Esophagus squamous epithelium (tissue), 5 donors: ENCODE measurements at places on chromosomes 11 and 22. TPM values are rescaled to one million over a fixed set of nuclear protein-coding genes. Genes with fewer than 3 reads are reported as not detected.

The KCNK4 gene
- not detected for total RNA-seq

The NNMT gene
- 19.7 TPM for total RNA-seq

The TNKS1BP1 gene
- 129 TPM for total RNA-seq

The CARD16 gene
- 4.0 TPM for total RNA-seq

The CBY1 gene
- total RNA-seq: 11.2 TPM

The APOC3 gene
- total RNA-seq: not detected

The TRPC6 gene
- 1.2 TPM for total RNA-seq

The CASP12 gene
- not detected for total RNA-seq

The FOLR2 gene
- total RNA-seq: 9.1 TPM

The KIF18A gene
- 9.1 TPM for total RNA-seq

The SLC29A2 gene
- total RNA-seq: 2.9 TPM

DNA sequence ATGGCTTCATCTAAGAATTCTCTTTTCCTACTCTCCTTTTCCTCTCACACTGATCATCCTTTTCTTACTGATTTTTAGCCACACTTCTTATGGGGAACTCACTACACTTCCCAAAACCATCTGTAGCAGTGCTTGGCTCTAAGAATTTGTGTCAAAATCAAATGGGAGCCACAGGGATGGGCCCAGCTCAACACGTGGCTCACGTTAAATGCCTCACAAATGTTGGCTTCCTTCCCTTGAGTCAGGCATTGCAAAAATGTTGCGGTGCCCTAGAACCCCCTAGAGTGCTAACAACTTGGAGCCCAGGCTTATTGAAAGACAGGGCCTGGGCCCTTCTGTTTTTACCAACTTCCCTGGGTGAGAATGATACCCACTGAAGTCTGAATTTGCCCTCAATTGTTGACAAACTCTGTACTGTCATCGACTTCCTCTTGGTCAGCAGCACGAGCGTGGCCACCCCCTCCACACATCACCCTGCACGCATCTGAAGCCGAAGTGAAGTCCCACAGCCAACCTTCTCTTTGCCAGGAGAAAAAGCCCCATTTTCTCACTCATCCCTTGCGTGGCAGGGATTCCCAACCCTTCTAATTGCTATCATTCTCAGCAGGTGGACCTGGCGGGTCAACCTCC is 69.7 kb downstream of the ELFN2 start:
- no peak for DNase-seq

DNA sequence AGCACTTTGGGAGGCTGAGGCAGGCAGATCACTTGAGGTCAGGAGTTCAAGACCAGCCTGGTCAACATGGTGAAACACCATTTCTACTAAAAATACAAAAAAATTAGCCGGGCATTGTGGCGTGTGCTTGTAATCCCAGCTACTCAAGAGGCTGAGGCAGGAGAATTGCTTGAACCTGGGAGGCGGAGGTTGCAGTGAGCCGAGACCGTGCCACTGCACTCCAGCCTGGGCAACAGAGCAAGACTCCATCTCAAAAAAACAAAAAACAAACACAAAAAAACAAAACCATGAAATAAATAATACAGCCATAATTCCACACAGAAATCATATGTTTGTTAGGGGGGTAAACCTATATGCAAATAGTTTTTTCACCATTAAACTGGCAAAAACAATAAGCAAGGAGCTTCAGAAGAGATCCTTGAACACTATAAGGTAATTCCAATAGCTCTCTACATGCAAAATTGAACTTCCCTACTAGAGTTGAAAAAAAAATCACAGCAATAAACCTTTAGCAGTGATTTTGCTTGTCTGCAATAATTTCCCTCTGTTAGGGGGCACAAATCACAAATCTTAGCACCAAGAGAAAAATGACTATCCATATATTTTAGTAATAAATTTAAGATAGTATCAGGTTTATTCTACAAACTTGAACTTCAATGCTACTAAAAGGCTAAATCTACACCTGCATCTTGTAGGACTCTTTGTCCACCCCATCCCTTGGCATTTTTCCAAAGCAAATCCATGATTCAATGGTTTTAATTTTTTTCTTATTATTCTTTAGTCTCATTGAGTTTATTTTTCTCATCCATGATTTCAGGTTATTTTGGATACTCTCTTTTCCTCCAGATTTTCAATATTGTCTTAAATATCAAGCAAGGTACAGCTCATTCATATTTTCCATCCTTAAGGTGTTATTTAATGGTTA is 3.9 kb downstream of the CSTF3 start:
- no peak for DNase-seq

DNA sequence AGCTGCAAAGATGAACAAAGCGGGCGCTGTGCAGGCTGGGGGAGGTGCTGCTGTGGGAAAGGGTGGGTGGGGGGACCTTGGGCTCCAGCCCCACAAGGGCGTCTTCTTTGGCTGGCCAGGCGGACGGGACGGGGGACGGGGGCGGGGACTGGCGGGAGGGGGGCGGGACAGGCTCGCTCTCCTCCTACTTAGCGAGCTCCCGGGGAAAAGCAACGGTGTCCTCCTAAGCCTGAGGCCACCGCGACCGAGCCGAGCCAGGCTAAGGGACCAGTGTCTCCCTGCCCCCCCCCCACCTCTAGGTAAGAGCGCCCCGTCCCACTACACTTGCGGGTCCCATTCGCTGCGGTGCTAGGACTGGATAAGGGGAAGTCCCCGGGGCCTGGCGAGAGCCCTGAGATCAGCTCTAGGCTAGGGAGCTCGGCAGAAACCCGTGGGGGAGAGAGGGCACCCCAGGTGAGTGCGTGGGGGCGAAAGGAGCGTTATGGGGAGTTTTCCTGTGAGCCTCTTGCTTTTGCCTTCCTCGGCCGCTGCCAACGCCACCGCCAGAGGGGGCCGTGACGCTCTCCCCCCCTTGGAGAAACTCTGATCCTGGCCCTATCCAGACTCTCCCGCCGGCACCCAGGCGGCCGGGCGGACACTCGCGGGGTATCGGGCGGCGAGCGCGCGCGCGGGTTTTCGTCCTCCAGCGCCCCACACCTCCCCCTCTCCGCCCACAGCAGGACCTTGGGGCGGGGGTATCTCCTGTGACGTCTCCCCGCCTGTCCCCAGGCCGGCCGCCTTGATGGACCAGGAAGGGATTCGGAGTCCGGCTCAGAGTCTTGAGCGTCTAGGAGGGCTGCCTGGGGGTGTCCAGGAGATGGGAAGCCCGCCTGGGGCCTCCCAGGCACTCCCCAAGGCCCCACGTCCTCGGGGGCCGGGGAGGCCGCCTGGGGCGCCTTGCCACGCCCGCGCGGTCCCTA is at the start of gene PHLDB1:
Gene PHLDB1 (plus strand): TSS at position 215 of the 959 bp plus-strand sequence. CDS start 6,222 bp downstream, outside the sequence.
- no peak for DNase-seq

GRCh38 chr11:13928566-13929251 is 33.8 kb upstream of the SPON1 start:
- DNase-seq: no peak

DNA sequence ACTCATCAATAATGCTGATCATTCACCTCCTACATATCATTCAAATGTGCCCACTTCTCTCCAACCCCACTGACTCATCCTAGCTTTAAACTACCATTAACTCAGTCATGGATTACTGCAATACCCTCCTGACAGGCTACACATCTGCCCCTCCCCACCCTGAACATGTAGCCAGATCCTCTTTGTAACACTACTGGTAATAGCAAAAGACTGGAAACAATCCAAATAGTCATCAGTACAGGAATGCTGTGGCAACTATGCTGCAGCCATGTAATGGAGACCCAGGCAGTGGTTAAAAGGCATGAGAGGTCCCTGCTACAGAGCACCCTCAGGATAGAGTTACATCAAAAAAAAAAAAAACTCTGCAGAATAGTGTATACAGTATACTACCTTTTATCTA is 16.6 kb downstream of the SLC43A3 start:
- DNase-seq: no peak

- no peak for DNase-seq
Observed at GRCh38 chr11:45321669-45322068, 35.5 kb upstream of the SYT13 start.

DNA sequence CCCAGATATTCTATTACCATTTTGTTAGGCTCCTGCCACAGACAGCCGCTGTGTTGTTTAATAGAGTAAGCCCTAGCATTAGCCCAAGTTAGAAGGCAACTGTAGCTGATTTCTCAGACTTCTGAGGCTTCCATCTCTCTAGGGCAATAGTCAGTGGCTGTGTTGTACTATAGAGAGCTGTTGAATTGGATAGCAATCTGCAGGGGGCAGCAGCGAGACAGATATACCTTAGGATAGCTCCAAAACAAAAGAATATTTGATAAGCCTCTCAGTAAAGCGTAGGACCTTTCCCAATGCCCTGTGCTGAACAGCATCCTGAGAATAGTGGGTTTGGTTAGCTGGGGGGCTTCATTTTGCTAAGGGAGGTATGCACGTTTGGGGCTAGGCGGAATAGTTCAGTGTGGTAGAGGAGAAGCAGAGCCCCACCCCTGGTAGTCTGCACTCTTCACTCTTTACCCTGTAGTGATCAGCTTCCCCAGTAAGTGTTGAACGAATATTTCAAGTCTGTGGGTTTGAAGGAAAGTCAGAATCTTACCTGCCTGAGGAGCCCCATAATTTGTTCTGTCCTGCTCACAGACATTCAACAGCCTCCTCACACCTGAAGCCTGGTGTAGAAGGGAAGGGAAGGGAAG is 515.1 kb downstream of the INSC start:
- DNase-seq: no peak

GRCh38 chr11:79377406-79377805 is 63.4 kb downstream of the TENM4 start:
- no peak for DNase-seq

- DNase-seq: no peak
Observed at GRCh38 chr11:126855536-126855935, 145.0 kb downstream of the KIRREL3 start.

DNA sequence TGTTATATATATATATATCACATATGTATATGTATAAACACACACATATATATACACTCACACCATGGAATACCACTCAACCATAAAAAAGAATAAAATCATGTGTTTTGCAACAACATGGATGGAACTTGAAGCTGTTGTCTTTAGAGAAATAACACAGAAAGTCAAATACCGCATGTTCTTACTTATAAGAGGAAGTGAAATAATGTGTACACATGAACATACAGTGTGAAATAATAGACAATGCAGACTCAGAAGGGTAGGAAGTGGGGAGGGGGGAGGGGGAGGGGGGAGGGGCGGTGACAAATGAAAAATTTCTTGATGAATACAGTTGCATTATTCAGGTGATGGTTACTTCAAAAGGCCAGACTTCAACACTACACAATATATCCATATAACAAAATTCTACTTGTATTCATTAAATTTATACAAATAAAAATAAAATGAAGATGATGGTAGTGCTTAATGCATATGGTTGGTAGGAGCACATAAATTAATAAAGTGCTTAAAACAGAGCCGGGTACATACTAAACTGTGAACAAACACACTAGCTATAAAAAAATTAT is 5.8 kb upstream of the OR5B2 start:
- DNase-seq: no peak

DNA sequence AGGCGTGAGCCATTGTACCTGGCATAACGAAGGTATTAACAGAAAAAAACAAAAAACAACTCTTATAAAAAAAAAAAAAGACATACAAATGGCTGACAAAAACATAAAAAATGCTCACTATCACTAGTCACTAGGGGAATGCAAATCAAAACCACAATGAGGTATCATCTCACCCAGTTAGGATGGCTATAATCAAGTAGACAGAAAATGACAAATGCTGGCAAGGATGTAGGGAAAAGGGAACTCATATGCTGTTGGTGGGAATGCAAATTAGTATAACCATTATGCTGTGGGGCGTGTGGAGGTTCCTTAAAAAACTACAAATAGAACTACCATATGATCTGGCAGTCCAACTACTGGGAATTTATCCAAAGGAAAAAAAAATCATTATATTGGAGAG is 17.0 kb downstream of the THY1 start:
- DNase-seq: no peak

DNA sequence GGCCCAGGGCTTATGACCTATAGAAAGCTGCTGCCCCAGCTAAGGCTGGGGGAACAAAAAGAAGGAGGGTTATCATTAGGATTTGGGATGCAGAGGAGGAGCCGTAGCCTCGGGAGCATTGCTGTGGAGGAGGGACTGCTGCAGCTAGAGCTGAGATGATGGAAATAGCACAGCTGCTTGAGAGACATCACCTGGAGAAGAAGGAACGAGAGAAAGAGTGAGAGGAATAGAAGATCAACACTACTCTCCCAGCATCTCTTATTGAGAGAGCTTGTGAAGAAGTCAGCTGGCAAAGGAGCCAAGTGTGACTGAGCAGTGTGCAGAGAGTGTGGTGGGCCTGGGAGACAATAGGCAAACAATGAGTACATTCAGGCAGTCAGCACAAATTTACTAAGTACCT is 100.7 kb upstream of the PLET1 start:
- no peak for DNase-seq

DNA sequence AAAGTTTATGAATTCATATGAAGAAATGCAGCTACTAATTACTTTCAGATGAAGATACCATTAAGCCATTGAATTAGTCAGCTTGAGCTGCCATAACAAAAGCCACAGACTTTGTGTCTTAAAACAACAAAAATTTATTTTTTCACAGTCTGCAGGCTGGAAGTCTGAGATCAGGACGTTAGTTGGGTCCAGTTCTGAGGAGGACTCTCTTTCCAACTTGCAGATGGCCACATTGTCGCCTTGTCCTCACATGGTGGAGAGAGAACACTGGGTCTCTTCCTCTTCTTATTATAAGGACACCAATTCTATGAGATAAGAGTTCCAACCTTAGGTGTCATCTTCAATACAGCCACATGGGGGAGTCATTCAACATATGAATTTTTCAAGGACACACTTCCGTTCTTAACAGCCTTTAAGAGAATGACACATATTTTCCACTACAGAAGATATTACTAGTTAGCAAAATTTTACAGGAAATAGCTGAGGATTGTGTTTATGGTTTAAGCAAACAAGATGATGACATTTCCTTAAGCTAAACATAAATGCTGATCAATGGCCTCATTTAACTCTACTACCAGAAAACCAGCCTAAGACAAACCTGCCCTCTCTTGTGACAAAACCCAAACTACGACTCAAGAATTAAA is 56.0 kb downstream of the DCUN1D5 start:
- DNase-seq: no peak

DNA sequence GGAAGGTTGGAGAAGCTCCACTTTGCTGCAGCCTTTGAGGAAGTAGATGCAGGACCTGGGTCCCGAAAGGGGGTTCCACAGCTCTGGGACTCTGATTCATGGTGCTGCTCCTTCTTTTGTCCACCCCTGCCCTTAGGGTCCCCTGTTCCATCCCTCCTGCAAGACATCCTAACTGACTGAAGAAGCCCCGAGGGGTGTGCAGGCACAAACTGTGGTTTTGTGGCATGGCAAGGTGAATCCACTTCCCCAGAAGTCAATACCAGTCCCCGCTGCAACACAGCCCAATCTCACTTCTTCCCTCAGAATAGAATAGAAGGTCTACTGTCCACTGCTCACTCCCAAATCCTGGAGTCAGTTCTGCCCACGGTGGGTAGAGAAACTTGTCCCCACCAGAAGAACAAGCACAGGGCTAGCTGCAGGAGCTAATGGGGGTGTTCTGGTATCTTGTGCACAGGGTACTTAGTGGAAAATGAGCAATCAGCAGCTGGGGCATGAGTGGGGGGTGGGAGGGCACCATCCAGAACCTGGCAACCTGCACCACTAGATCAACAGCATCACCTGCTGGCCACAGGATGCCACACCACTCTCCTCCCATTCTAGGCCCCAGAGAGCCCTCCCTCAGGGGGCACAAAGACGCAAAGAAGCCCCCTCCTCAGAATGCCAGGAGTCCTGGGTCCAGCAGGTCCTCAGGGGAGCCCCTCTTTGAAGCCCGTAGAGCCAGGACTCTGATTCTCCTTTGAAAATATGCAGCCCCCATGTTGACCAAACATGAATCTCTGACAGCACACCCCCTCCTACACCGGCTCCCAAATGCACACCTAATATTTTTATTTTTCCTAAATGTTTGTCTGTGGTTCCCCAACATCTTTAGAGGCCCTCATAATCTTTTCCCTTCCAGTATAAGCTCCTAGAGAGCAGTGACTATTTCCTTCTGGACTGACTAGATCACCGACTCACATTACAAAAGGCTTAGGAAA is 14.1 kb downstream of the SPATA19 start:
- DNase-seq: no peak
